ENCODE measurements at places on chromosomes 13 and 19.

- DNase-seq: no peak
Measured at GRCh38 chr13:27128825-27129627, 42.6 kb downstream of the USP12 start.

GRCh38 chr19:48611872-48612271 is 3.0 kb downstream of the FAM83E start:
- no peak for DNase-seq

GRCh38 chr19:35342430-35342829 is 5.3 kb upstream of the FFAR1 start:
- no peak for DNase-seq

- DNase-seq: peak; percentile 86
Measured at GRCh38 chr19:49937750-49938381, 8.6 kb upstream of the NUP62 start.

DNA sequence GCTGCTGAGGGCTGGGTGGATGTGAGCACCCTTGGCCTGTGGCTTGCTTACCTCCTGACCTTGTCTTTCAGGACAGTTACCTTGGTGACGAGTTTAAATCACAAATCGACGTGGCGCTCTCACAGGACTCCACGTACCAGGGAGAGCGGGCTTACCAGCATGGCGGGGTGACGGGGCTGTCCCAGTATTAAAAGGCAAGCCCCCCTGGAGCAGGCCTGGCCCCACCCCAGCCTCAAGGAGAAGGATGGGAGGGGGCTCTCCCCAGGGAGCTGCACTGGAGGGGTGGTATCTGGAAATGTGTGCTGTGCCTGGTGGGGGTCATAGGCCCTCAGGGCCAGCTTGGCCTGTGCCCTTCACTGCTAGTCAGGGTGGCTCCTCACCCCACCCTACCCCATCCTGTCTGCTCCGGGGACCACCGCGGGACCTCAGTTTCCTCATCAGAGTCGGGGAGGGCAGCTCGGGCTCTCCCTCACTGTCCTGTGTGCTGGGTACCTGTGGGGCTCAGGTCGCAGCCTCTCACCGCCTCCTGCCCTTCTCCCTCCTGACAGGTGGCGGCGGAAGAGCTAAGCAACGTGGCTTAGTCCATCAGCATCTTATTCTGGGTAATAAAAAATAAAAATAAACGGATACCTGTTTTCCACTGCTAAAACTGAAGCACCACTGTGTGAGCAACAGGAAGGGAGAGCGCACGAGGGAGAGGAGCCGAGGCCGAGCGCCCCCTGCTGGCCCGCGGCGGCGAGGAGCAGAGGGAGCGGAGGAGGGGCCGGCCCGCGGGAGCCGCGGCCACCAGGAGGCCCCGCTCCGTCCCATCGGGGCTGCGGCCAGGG is 29.8 kb downstream of the CERS1 start:
- peak; percentile 73 for DNase-seq

DNA sequence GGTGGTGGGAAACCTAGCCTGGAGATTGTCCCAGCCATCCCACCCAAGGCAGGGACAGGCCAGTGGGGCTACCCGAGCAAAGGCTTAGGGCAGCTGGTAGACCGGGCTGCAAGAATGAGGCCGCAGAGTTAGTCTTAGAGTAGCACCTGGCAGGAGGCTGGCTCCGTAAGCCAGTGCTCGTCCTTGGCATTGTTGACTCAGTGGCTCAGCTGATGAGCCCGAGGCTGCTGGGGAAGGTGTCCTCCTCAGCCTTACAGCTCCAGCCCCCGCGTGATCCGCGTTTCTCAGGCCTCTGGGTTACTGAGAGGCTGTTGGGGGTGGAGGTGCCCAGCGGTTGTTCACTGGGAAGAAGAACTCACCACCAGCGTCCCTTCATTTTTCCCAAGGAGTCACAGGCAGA is 24.7 kb downstream of the PPP1R37 start:
- no peak for DNase-seq

DNA sequence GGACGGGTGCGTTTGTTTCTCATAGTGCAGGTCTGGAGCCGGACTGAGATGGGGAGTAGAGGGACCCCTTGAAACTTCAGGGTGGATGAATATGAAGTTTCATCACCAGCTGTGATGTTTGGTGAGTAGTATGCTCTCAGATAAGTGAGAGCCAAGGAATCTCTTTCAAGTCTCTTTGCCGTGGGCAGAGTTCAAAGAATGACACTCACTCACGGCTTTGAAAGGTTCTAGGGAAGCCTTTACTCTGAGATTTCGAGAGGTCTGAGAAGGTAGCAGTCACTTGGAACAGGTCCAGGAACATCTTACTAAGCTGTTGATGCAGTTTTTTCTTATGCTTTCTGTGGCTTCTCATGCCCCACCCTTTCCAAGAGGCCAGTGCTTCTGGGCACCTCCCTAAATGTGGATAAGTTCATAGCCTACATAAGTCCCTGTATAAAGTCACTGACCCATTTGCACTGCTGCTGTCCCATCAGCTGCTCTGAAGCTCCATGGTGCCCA is at the start of gene IGFL2:
Gene IGFL2 (plus strand): TSS at position 448 of the 498 bp plus-strand sequence. CDS start 41 bp downstream, at position 489.
- DNase-seq: no peak

- no peak for DNase-seq
Measured at GRCh38 chr13:31322026-31322425, 122.3 kb downstream of the B3GLCT start.

- no peak for DNase-seq
Measured at GRCh38 chr19:39448271-39448670, 2.9 kb downstream of the SUPT5H start.

DNA sequence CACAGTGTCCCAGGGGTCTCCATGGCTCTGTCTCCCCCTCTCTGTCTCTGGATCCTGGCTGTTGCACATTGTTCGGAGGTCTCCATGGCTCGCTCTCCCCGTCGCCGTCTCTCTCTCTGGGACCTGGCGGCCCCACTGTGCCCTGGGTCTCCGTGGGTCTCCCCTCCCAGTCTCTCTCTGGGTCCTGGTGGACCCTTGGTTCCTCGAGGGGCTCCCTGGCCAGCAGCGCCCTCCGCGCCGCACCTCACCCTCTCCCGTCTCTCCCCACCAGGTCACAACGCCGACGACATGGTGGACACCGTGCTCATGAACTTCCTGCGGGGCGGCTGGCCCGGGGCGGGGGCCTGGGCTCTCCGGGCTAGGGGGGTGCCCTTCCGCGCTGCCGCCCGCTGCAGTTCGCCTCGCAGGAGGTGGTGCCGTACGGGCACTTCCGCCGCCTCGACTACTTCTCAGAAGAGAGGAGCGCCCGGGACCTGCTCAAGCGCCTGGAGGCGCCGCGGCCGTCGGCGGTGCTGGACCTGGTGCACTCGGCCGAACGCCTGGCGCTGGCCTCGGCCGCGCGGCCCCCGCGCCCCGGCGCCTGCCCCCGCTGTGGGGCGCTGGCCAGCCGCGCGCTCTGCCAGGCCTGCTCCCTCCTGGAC is 29.1 kb downstream of the SIGLEC5 start:
- peak; percentile 47 for DNase-seq

- DNase-seq: peak; percentile 49
Measured at GRCh38 chr13:40789275-40790153, at the start of gene SLC25A15. SLC25A15 (plus strand) TSS chr13:40789611; CDS start chr13:40793227, 3,616 bp downstream.

DNA sequence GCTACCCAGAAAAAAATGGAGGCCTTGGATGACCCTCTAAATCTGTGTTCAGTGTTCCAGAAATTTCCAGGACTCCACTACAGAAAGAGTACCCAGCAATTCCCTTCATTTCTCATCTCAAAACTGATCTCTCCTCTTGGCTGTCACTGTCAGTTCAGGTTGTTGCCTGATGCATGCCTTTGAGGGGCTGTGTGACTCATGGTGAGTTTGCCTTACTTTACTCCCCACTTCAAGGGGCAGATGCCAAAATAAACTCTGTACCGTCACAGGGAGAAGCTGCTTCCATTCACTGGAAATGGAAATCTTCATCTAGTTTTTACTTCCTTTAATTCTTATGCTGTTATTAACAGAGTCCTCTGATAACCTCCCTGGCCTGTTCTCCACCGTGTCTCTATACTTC is 1075.0 kb downstream of the DIAPH3 start:
- DNase-seq: no peak

DNA sequence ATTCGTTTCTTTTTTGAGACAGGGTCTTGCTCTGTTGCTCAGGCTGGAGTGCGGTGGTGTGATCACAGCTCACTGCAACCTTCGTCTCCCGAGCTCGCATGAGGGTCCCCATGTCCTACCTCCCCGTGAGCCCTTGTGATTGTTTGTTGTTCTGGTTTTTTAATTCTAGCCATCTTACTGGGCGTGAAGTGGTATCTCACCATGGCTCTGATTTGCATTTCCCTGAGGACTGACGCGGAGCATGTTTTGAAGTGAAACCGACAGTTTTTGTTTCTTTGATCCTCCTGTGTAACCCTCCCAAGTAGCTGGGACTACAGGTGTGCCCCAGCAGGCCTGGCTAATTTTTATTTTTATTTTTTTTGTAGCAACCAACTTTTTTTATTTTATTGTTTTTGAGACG is 21.7 kb downstream of the GNG7 start:
- DNase-seq: peak; percentile 64

GRCh38 chr13:82713687-82714405 is 1168.4 kb downstream of the SLITRK1 start:
- DNase-seq: no peak

DNA sequence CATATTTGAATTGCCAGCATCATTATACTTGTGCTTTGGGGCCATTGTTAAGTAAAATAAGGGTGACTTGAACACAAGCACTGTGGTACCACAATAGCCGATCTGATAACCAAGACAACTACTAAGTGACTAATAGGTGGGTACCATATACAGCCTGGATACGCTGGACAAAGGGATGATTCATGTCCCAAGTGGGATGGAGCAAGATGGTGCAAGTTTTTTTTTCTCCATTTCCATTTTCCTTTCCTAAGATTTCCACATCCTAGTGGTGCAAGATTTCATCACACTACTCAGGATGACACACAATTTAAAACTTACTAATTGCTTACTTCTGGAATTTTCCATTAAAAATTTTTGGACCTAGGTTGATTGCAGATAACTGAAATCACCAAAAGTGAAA is 15.1 kb downstream of the BRCA2 start:
- no peak for DNase-seq

DNA sequence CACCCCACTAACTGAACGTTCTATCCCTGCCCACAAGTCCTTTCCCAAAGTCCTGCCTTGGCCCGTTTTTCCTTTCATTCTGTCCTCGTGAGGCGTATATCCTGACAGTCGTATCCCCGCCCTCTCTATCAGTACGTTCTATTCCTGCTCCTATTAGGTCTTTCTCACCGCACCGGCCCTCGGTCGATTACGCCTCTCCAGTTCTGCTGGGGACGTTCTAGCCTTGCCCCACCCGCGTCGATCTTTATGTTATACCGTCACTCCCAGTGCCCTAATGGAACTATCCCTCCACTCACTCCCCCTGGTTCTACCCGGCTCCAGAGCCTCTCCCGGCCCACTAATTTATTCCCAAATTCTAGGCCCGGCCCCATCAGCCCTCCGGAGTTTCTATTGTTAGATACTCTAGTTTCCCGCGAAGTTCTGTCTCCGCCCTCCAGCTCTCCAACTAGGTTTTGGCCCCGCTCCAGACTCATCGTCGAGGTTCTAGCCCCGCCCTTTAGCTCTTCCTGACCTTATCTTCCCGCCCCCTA is 2.0 kb downstream of the PLAUR start:
- no peak for DNase-seq

- DNase-seq: no peak
Measured at GRCh38 chr13:106322628-106323027, 212.8 kb downstream of the EFNB2 start.

GRCh38 chr19:21698215-21698614 is 69.2 kb downstream of the ZNF100 start:
- DNase-seq: no peak

All from memory B cell (primary cell).